Lower lobe of right lung (tissue), 2 donors: ENCODE measurements at places on chromosomes 6 and 20. TPM values are rescaled to one million over a fixed set of nuclear protein-coding genes. Genes with fewer than 3 reads are reported as not detected.

DNA sequence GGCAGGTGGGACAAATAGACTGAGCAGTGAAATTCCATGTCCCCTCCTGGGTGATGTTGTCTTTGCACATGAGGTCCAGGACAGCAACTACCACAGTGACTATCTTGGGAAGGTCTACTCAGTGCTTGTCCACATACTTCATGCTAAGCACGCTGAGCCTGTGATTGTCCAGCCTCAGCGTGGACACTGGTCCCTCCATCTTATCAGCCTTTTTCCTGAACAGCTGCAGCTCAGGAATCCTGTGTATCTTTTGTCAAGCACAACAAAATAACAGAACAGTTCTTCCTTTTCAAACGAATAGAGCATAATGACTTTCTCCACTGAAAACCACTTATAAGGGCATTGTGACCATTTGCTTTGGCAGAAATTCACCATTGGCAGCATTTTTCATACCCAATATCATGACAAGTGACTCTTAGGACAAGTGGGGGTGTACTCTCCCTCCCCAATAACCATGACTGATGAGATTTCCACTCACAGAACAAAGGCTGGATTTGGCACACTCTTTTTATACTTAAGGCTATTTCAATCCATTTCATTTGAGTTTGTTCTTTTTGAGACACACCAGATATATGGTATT is 90.3 kb downstream of the FYN start:
- no peak for DNase-seq

- no peak for DNase-seq
Observed at GRCh38 chr6:33391922-33392594, 435 bp downstream of the KIFC1 start.

GRCh38 chr6:135438907-135439535 is 58.5 kb downstream of the AHI1 start:
- no peak for DNase-seq

GRCh38 chr6:84739866-84740208 is 24.6 kb downstream of the TBX18 start:
- DNase-seq: no peak

- DNase-seq: no peak
Observed at GRCh38 chr6:32432050-32432450, 7.6 kb upstream of the HLA-DRA start.

GRCh38 chr6:161918109-161918531 is 644.3 kb upstream of the AGPAT4 start:
- no peak for DNase-seq

- no peak for DNase-seq
Observed at GRCh38 chr6:68087399-68088133, 547.5 kb upstream of the ADGRB3 start.

DNA sequence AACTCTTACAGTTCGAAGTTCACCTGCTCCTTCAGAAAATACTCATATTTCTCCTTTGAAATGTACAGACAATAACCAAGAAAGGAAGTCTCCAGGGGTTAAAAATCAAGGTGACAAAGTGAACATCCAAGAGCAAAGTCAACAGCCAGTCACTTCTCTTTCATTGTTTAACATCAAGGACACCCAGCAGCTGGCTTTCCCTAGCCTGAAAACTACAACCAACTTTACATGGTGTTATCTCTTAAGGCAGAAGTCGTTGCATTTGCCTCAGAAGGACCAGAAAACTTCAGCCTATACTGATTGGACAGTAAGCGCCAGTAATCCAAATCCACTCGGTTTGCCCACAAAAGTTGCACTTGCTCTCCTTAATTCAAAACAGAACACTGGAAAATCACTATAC is 113.3 kb downstream of the HIVEP1 start:
- DNase-seq: no peak

DNA sequence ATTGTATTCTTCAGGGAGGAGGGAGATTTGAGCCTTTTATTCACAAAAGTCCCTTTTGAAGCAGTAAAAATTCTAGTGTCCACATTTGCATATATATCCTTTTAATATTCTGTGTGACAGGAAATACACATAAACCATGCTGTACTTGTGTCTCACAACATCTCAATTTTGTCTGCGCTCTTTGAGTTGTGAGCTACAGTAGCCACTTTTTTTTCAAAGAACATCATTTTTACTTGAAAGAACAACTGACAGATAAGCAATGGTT is 21.3 kb downstream of the LMBRD1 start:
- DNase-seq: no peak

DNA sequence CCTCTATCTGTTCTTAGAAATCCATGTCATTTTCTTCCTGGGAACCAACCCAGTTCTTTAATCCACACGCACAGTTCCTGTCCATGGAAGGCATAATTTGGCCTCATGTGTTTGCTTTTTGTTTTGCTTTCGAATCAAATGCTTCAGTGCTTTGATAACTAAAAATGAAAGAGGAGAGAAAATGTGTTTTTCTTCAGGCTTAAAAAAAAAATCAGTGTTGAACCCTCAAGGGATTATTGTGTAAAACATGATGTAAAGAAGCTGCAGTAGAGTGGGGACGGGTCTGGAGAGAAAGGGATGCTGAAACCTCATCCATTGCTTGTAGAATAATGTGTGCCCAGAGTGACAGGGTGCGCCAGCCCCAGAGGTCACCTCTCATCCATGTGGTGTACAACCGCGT is 197.5 kb upstream of the JARID2 start:
- DNase-seq: no peak

DNA sequence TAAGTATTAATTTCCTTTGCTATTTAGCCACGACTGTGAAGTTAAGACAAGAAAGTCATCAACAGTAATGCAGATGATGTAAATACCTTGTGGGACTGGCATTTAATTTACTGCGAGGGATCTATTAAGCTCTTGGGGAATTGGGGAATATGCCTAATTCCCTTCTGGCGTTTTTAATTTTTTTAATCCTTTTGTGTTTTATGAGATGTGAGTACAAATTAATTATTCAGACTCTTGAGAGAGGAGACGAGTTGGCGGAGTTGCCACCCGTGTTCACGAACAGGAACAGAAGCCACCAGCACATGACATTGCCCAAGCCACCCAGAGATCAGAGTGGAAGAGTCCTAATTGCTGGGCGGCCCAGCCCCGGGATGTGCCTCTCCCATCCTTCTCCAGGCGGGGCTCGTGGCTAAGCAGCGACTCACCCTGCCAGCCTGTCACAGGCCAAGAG is 533 bp upstream of the CRYBG1 start:
- DNase-seq: no peak

DNA sequence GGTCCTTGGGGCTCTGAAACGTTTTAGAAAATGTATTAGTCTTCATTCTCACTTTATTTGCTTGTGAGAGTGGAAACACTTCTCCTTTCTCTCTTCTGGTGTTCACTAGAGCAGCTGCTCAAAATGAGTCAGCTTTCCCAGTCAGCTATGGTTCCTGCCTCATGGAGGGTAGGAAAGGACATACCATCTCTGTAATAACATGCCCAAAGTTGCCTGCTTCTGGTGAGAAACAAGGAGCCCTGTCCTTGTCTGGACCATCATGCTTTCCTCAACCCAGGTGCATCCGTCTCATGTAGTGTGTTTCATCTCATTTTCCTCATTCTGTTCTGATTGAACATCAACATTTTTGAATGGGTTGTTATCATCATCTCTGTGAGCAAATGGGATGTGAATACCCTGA is 17.1 kb upstream of the TINAG start:
- no peak for DNase-seq

- DNase-seq: no peak
Observed at GRCh38 chr6:68247782-68248181, 387.3 kb upstream of the ADGRB3 start.

- no peak for DNase-seq
Observed at GRCh38 chr6:99894815-99895214, 99.2 kb downstream of the MCHR2 start.

DNA sequence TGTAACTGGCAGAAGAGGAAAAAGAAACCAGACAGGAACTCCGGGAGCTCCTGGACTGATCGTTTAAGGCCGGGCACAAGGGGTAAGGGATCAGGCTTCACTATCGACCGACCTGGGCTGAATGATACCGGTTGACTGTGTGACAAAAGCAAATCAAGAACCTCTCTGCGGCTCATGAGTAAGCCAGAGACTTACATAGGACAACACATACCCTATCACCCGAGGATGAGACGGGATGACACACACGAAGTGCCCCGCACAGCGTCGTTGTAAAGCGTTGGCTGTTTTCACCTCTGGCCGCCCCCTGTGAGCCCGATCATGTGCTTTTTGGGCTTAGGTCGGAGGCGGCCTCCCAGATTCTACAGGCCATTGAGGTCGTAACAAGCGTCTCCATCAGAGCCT is 695 bp upstream of the TGIF2 start:
- no peak for DNase-seq

GRCh38 chr6:101722471-101722870 is 329.0 kb downstream of the GRIK2 start:
- no peak for DNase-seq

The GLP1R gene
- 0.35 TPM for total RNA-seq

The PTPRA gene
- total RNA-seq: 63.3 TPM

The C6orf62 gene
- 123 TPM for total RNA-seq

The IP6K3 gene
- total RNA-seq: 3.5 TPM
